ENCODE measurements at places on chromosomes 1 and 21. TPM values are rescaled to one million over a fixed set of nuclear protein-coding genes. Genes with fewer than 3 reads are reported as not detected.
A peak's percentile ranks its signal among the peaks of the same experiment; 100 is the strongest.

DNA sequence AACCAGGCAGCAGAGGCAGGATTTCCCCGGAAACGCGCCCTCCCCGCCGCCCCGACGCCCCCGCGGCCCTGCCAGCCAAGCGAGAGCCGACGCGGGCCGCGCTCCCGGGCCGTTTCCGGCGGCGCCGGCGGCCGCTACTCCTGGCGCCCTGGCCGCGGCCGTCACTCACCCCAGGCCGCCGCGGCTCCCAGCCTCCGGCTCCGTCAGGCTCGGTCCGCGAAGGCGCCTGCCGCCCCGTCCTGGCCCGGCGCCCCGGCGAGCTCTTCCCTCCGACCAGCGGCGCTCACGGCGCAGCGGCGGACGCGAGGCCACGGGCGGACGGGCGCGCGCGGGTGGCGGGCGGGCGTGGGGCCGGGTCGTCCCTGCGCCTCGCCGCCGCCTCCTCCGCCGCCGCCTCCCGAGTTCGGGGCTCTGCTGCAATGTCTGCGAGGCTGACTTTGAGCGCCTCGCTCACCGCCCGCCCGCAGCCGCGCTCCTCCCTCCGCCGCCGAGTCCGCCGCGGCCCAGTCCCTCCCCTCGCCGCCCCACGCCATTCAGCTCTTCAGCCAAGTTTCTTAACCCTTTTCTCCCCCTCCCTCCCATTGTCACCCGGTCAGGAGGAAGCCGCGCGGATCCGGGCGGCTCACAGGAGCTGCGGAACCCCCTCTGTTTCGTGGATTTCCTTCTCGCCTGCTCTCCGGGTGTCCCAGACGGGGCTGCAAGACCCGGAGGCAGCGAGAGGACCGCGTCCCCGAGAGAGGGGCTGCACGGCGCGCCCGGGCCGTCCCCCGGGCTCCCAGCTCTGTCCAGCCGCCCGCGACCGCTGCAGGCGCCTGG, at the start of gene NRIP1:
Gene NRIP1 (minus strand): TSS at position 425 of the 816 bp plus-strand sequence. CDS start 96,808 bp downstream, outside the sequence.
- peak within 1 kb of the TSS; percentile 96 for H3K27ac ChIP-seq
- peak within 1 kb of the TSS; percentile 92 for H3K4me3 ChIP-seq
- peaks cover 3% of the 10 kb centered on the region for H3K36me3 ChIP-seq

GRCh38 chr1:100631015-100631551, 88.5 kb upstream of the VCAM1 start:
- H3K4me3 ChIP-seq, result no peak overlapping the region
- DNase-seq, result no peak
- peaks cover 23% of the 10 kb centered on the region for H3K27me3 ChIP-seq
- no peak overlapping the region for H3K27ac ChIP-seq
- H3K4me1 ChIP-seq, result peaks cover 24% of the 10 kb centered on the region
- H3K36me3 ChIP-seq, result no peaks in the 10 kb centered on the region

GRCh38 chr1:81226603-81226928, 574.2 kb upstream of the ADGRL2 start:
- no peaks in the 10 kb centered on the region for H3K27me3 ChIP-seq
- no peak overlapping the region for H3K27ac ChIP-seq
- H3K4me1 ChIP-seq, result no peaks in the 10 kb centered on the region
- H3K36me3 ChIP-seq, result no peaks in the 10 kb centered on the region

GRCh38 chr1:60444680-60445079, 371.1 kb upstream of the C1orf87 start:
- no peaks in the 10 kb centered on the region for H3K27me3 ChIP-seq
- H3K27ac ChIP-seq, result no peak overlapping the region
- DNase-seq, result no peak
- H3K4me3 ChIP-seq, result no peak overlapping the region
- no peaks in the 10 kb centered on the region for H3K36me3 ChIP-seq

- no peaks in the 10 kb centered on the region for H3K36me3 ChIP-seq
- no peak overlapping the region for H3K27ac ChIP-seq
- no peak for DNase-seq
- peaks cover 19% of the 10 kb centered on the region for H3K27me3 ChIP-seq
- H3K4me3 ChIP-seq, result no peak overlapping the region
Measured at GRCh38 chr21:41228492-41228891, 60.5 kb downstream of the BACE2 start.

- H3K4me3 ChIP-seq, result no peak overlapping the region
- no peaks in the 10 kb centered on the region for H3K4me1 ChIP-seq
- DNase-seq, result no peak
- H3K27ac ChIP-seq, result no peak overlapping the region
- H3K36me3 ChIP-seq, result peaks cover 5% of the 10 kb centered on the region
Measured at GRCh38 chr1:173023343-173023742, 27.4 kb downstream of the TNFSF18 start.

LRRC53 gene
- total RNA-seq, result not detected

GRCh38 chr21:25647647-25648046, 8.6 kb downstream of the JAM2 start:
- no peak overlapping the region for H3K4me3 ChIP-seq
- H3K36me3 ChIP-seq, result no peaks in the 10 kb centered on the region
- DNase-seq, result no peak
- no peaks in the 10 kb centered on the region for H3K4me1 ChIP-seq
- no peak overlapping the region for H3K27ac ChIP-seq
- peaks cover 6% of the 10 kb centered on the region for H3K27me3 ChIP-seq

GRCh38 chr1:204714861-204715511, 29.4 kb upstream of the LRRN2 start:
- H3K27ac ChIP-seq, result no peak overlapping the region
- no peaks in the 10 kb centered on the region for H3K36me3 ChIP-seq
- H3K4me1 ChIP-seq, result no peaks in the 10 kb centered on the region
- H3K27me3 ChIP-seq, result peaks cover 16% of the 10 kb centered on the region
- no peak overlapping the region for H3K4me3 ChIP-seq
- no peak for DNase-seq

Data from activated T-cell treated with anti-CD3 and anti-CD28 coated beads, Interleukin-2, amount 50 U/mL, for 72 hours (primary cell).